Right renal cortex interstitium (tissue), 3 donors: ENCODE measurements at places on chromosomes 7 and 10.

DNA sequence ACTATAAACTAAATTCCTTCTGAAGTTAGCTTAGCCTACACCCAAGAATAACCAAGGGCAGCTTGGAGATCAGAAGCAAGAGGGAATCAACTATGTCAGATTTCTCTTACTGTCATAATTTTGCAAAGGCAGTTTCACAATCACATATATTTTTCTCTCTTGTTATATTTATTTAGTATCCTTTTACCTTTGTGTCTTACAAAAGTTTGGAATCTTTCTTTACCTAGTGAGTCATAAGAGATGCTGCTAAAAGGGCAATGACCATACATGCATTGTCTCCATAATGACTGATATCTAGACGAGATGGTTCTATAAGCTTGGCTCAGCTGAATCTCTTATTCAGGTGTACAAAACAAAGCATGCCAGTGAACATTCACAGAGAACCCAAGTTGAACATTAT, 61.1 kb downstream of the PPP1R17 start:
- no peak for DNase-seq

DNA sequence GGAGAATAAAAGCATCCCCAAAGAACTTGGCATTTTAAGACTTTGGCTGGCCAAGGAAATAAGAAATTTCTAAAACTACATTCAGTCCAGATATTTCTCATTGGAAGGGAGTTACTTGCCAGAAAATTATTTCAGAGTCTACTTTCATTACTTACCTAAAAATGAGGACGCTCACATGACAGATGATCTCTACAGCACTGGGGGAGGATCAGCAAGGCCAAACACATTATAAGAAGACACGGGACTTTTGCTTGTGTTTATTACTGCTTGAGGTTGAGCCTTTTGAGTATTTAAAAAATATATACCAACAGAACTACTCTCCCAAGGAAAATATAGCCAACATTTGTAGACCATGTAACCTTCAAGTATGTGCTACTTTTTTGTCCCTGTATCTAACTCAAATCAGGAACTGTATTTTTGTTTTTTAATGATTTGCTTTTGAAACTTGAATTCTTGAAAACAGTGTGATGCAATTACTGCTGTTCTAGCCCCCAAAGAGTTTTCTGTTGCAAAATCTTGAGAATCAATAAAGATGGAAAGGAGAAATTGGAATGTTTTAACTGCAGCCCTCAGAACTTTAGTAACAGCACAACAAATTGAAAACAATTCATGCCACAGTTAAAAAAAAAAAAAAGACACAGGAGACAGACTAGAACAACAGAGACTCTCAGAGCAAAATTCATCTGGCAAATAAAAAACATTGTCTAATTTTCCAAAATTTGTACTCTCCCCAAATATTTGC, 128.1 kb downstream of the ZNF438 start:
- DNase-seq: no peak

- no peak for DNase-seq
Measured at GRCh38 chr10:101062232-101063049, 652 bp downstream of the KAZALD1 start.

- no peak for DNase-seq
Measured at GRCh38 chr10:71965623-71966022, 1.4 kb downstream of the CHST3 start.

- DNase-seq: no peak
Measured at GRCh38 chr10:94088926-94089381, 95.2 kb downstream of the PLCE1 start.

- DNase-seq: no peak
Measured at GRCh38 chr10:14408139-14408538, 77.4 kb upstream of the FRMD4A start.

- DNase-seq: no peak
Measured at GRCh38 chr7:92781117-92781720, 55.2 kb downstream of the CDK6 start.

- no peak for DNase-seq
Measured at GRCh38 chr10:22252801-22253579, 35.2 kb upstream of the EBLN1 start.

DNA sequence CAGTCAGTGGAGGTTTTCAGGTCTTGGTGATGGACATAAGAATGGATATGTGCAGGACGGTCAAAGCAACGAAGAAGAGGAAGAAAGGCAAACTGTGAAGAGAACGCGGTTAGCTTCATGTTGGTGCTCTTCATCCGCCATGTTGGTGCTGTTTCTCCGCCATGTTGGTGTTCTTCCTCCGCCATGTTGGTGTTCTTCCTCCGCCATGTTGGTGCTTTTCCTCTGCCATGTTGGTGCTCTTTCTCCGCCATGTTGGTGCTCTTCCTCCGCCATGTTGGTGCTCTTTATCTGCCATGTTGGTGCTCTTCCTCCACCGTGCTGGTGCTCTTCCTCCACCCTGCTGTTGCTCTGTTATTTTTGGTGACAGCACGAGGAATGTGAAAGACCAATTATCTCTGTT, 95.4 kb downstream of the DOCK1 start:
- DNase-seq: no peak

DNA sequence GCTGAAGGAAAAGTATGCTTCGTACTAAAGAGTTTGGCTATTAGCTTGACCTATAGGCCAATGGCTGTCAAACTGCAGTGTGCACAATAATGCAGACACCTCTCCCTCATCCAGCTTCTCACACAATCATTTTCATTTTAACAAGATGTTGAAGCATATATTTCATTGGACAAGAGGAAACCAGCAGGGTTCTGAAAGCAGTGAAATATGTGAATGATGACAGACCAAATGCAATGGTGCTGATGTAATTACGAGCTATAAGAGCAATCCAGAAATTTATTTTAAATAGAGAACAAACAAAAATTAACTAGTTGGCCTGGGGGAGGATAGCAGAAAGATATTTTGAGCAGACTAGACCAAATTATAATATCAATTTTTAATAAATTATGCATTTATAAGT, 331.5 kb upstream of the AKR1E2 start:
- DNase-seq: no peak

GRCh38 chr10:71342573-71343391, 23.7 kb downstream of the SLC29A3 start:
- no peak for DNase-seq

DNA sequence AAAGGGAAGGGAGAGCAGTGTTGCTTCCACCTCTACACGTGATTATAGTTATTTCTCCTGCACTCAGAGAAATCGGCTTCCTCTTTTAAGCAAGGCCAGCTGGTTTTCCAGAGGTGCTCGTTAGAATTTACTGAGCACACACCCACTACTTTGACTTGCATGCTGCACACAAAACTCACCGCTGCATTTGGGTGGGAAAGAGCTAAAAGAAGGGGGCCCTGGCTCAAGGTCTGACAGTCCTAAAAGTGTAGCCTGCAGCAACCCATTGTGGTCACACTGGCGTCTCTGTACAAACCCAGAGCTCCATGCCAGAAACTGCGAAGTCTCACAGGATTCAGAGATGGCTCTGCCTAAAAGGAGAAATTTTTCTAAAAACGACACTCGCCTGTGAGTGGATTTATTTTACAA, 133.7 kb downstream of the SLC25A13 start:
- no peak for DNase-seq

DNA sequence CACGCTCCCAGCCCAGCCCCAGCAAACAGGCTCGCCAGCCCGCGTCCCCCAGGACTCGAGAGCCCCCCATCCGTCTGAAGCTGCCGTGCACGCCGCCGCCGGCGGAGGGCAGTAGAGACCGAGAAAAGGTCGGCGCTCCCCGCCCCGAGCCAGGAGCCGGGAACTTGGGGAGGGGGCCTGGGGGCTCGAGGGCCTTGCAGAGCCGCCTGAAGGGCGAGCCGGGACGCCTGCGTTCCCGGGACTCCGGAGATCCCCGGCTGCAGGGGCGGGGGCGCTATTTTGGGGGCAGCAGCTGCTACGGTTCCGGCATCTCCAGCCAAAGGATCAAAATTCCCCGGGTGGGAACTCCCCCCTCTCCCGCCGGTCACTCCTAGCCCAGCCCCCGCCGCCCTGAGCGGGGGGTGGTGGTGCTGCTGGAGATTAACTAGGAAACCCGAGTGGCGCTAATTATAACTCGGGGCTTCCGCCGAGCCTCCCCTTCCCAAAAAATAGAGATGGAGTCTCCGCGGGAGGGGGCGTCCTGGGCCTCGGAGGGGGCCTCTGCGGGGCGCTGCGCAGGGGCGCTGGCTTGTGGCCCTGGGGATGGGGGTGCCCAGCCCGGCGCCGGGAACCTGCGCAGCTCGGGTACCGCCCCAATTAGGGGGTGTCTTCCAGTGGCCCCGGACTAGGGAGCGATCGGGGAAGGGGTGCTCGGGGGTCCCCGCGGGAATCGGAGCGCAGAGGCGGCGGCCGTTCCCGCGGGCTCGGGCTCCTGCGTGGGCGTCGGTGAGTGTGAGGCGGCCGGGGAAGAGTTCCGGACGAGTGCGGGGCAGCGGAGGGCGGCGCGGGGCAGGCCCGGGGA, 608 bp downstream of the ACHE start:
- no peak for DNase-seq

DNA sequence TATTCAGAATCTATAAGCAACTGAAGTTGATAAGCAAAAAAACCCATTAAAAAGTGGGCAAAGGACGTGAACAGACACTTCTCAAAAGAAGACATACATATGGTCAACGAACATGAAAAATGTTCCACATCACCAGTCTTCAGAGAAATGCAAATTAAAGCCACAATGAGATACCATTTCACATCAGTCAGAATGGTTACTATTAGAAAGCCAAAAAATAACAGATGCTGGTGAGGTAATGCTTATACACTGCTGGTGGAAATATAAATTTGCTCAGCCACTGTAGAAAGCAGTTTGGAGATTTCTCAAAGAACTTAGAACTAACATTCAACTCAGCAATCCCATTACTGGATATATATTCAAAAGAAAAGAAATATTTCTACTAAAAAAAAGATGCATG, 332.8 kb upstream of the PLXDC2 start:
- DNase-seq: no peak

DNA sequence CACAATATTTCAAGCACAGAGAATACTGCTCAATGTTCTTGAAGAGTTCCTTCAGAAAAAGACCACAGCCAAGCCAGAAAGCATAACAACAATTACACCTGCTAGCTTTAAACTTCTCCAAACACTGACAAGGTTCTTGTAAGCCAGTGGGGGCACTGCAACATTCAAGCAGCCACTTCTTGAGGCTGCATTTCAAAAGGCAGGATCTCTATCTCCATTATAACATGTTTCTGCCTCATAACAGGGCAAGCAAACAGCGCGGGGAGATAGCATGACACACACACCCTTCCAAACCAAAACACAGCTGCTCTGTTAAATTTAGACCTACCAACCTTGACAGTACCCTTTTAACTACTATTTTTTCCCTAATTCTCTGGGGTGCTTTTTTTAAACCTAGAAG, 30.8 kb downstream of the CHCHD3 start:
- DNase-seq: no peak

GRCh38 chr7:2737771-2738540, 50.0 kb downstream of the AMZ1 start:
- DNase-seq: no peak

GRCh38 chr7:100687751-100688300, 6.2 kb downstream of the GIGYF1 start:
- DNase-seq: no peak

DNA sequence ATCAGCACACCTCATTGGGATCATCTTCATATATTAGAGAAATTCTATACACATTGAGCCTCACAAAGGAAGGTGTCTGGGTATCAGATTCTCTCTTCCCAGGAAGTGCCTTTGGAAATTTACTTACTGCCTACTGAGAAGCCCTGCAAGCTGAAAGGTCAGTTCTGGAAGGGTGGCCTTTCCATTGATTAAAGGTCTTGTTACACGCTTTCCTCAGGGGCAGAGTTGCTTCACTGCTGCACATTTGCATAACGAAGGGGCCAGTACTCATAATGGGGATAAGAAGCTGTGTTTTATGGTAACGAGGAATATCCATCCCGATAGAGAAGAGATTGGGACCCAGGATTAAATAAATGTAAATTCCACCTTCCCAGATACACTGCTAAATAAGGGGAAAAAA, 19.4 kb upstream of the IL15RA start:
- no peak for DNase-seq

DNA sequence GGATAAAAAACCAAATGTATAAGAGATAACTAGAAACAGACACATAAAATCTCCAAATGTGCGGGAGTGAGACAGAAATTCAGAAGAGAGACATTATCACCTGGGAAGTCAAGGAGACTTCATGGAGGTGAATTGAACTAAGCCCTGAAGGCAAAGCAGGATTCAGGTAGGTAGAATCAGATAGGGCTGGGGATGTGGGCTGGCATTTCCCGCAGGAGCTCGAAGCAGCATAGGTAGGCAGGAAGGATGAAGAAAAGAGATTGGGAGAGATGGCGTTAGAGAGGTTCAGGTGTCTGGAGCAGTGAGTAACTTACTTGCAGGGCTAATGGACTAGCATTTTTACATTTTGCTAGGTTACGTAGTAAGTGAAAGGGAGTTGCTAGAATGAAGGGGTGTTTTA, 58.2 kb upstream of the NRP1 start:
- no peak for DNase-seq

GRCh38 chr7:105450177-105450861, 61.6 kb upstream of the SRPK2 start:
- no peak for DNase-seq

GRCh38 chr10:35486297-35486990, 118.7 kb upstream of the GJD4 start:
- DNase-seq: no peak

GRCh38 chr7:4159154-4159501, 523.0 kb upstream of the FOXK1 start:
- DNase-seq: no peak

DNA sequence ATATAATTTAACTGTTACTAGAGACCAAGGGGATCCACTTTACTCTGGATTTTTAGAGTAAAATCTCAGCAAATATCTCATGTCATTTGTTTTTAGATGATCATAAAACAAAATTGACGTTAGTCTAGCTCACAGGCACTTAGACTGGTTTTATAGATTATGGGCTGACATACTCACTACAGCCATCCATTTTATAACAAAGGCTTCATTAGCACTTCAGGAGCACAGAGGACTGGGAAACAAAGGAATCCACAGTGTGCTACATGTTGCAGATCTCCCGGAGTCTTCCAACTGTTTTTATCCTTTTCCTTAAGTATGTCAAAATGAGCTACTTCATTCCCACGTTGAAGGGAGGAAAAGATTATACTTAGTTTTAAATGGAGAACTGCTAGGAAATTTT, 15.9 kb upstream of the SCRN1 start:
- no peak for DNase-seq

DNA sequence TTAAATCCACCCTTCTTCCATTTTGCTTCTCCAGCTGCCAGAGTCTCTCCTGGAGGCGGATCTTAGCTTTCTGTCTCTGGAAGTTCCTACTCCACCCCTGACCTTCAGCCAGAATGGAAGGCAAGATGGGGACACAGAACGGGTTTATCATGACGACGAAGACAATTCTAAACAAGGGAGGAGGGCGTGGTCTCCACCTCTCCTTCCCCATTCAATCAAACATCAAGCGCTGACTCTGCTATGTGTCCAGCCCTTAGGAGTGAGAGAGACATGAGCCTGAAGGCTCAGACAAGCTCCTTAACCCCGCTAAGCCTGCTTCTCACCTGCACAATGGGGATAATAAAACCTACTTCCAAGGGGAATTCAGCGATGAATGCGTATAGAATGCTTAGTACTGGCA, 3.1 kb downstream of the CYP17A1 start:
- no peak for DNase-seq
